ENCODE measurements at places on chromosomes 12 and 14. TPM values are rescaled to one million over a fixed set of nuclear protein-coding genes. Genes with fewer than 3 reads are reported as not detected.

Gene CCDC196
- total RNA-seq, result not detected

Gene GLIPR1
- 30.3 TPM for total RNA-seq

Gene NT5DC3
- total RNA-seq, result 23.8 TPM

Gene PDE3A
- total RNA-seq, result 3.0 TPM

Gene CELA1
- total RNA-seq, result not detected

Gene LIN7A
- 0.62 TPM for total RNA-seq

Gene MYO1A
- total RNA-seq, result 0.29 TPM

Gene ADAM20
- not detected for total RNA-seq

Gene KLRD1
- not detected for total RNA-seq

Gene KSR2
- total RNA-seq, result 0.59 TPM

Gene OAS1
- total RNA-seq, result 41.0 TPM

Gene VRTN
- total RNA-seq, result 0.03 TPM

Gene DLK1
- 0.31 TPM for total RNA-seq

Gene TSHR
- not detected for total RNA-seq

Gene TPH2
- total RNA-seq, result not detected

Gene PRIMA1
- total RNA-seq, result 0.32 TPM

Gene KRT8
- 5,083 TPM for total RNA-seq

Gene GON7
- 16.7 TPM for total RNA-seq

Gene SIVA1
- 184 TPM for total RNA-seq

Gene CHD8
- total RNA-seq, result 38.9 TPM

Gene PPP1R36
- total RNA-seq, result 0.41 TPM

Gene KCNH5
- not detected for total RNA-seq

Gene DIO2
- 1.9 TPM for total RNA-seq
